Retina (tissue), 1 donor: ENCODE measurements at places on chromosomes 5 and 9.
A peak's percentile ranks its signal among the peaks of the same experiment; 100 is the strongest.

- DNase-seq, result no peak
Measured at GRCh38 chr9:98765256-98765655, 31.1 kb downstream of the ANKS6 start.

- DNase-seq, result no peak
Measured at GRCh38 chr9:87657893-87658292, 68.0 kb upstream of the CTSL start.

DNA sequence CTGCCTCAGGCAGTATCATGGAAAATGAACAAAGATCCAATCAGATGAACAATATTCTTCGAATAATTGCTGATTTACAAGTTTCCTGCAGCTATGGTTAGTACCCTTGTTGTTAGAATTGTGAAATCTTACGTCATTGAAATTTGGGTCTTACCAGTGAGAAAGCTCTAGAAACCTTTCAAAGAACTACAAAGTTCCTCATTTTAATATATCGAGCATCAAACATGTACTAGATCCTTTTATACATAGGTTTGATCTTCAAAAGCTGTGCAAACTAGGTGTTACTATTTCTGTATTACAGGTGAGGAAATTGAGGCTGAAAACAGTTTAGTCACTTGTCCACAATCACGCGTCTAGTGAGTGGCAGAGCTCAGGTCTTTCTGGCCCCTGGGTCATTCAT is 43.7 kb upstream of the ANGPTL2 start:
- DNase-seq, result no peak

GRCh38 chr9:82201196-82201595 is 212.6 kb downstream of the SPATA31D1 start:
- no peak for DNase-seq

GRCh38 chr5:166582416-166582815 is 1709.0 kb upstream of the WWC1 start:
- DNase-seq, result no peak

DNA sequence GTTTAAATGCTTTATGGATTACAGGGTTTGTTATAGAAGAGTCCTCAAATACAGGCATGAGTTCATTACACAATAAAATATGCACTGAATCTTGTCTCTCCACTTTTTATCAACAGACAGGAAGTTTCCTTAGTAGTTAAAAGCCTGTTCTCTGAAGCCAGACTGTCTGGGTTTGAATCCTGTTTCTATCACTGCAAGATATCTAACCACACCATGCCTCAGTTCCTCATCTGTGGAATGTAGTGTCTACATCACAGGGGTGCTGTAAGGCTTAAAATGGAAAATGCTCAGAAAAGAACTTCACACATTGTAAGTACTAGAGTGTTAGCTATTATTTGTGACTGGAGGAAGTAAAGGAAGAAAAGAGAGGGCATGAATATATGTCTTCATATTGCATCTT is 9.3 kb downstream of the LIX1 start:
- no peak for DNase-seq

- DNase-seq, result peak; percentile 5
Measured at GRCh38 chr5:128869970-128870369, 95.3 kb upstream of the SLC27A6 start.

DNA sequence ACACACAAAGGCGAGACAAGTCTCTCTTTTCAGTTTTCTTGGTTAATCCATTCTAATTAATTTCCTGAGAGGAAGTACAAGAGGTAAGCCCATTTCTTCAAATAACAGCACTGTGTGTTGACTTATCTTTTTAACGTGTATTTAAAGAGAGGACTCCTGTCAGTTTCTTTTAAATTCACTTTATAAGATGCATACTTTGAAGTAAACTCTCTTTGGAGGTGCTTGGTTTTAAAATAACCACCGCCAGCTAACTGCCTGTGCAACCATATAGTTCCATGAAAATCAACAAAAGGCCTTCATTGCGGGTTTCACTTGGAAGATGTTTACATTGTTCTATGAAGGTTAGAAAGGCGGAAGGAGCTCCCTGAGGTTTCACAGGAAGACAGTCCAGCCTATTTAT is 13.1 kb upstream of the SERINC5 start:
- no peak for DNase-seq

GRCh38 chr9:109886617-109887016 is 106.6 kb downstream of the PALM2AKAP2 start:
- no peak for DNase-seq

- DNase-seq, result no peak
Measured at GRCh38 chr9:74697535-74697934, 190.2 kb downstream of the TRPM6 start.

GRCh38 chr5:154793599-154794524 is 38.7 kb downstream of the LARP1 start:
- DNase-seq, result no peak
